ENCODE measurements at places on chromosomes 3 and 15. TPM values are rescaled to one million over a fixed set of nuclear protein-coding genes. Genes with fewer than 3 reads are reported as not detected.

GRCh38 chr3:75506603-75507002 lies 157.5 kb upstream of the FRG2C start:
- no peak for DNase-seq

DNA sequence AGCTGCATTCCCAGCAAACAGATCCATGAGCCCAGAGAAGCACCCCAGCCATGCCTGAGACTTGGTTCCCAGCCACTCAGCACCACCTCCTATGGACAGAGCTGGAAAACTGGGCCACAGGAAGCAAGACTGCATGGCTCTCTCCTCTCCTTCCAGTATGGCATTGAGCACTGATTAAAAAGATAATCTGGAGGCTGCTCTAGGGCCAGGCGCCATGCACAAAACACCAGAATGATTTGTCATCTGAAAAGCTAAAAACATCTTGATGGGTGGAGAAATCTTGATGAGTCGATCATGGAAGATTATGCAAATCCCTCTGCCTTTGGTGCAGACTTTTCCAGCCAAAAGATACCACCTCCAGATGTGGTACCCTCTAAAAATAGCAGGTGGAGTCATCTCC lies 62.7 kb upstream of the MRPS22 start:
- DNase-seq: no peak

CCK gene
- polyA plus RNA-seq: 0.24 TPM

GRCh38 chr3:161409069-161409468 lies 37.8 kb upstream of the SPTSSB start:
- no peak for DNase-seq

- no peak for DNase-seq
Observed at GRCh38 chr15:78076231-78077052, 1.1 kb downstream of the TBC1D2B start.

PIK3CB gene
- polyA plus RNA-seq: 10.9 TPM

DNA sequence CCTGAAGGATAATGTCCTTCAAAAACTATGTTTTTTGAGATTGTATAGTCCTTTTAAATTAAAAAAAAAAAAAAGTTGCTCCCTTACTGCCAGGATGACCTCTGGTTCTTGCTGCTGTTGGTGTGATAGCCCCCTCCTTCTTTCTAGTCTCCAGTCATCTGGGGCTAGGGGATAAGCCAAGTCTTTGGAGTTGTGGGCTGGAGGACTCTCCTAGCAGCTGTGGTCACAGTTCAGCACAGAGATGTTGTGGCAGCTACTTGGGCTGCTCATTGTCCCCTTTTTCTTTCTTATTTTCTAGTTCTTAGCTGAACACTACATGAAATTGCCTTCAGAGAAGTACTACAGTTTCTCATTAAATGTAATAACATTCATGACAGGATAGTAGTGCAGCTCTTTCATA lies 39.2 kb upstream of the APH1B start:
- no peak for DNase-seq

RTP4 gene
- 0.91 TPM for polyA plus RNA-seq

MESP2 gene
- polyA plus RNA-seq: 0.96 TPM

- DNase-seq: no peak
Observed at GRCh38 chr3:46701181-46701939, at the start of gene TMIE. Gene TMIE, plus strand, starts transcription at chr3:46701392. Its CDS starts 96 bp downstream, at chr3:46701488.

CELF6 gene
- polyA plus RNA-seq: 3.7 TPM

GRCh38 chr15:31365032-31365654 lies 38.5 kb downstream of the KLF13 start:
- no peak for DNase-seq

EEFSEC gene
- 21.1 TPM for polyA plus RNA-seq

HYAL1 gene
- polyA plus RNA-seq: 5.6 TPM

DNA sequence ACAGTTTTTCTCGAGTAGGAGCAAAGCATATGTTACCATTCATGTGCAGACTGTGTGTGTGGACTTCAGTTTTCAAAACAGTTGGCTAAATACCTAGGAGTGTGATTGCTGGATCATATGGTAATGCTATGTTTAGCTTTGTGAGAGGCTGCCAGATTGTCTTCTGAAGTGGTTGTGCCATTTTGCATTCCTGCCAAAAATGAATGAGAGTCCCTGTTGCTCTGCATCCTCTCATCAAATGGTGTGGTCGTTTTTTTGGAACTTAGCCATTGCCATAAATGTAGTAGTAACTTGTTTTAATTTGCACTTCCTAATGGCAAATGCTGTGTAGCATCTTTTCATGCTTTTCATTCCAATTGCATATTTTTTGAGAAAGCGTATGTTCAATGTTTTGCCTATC lies 77.2 kb upstream of the NDN start:
- DNase-seq: no peak

DNA sequence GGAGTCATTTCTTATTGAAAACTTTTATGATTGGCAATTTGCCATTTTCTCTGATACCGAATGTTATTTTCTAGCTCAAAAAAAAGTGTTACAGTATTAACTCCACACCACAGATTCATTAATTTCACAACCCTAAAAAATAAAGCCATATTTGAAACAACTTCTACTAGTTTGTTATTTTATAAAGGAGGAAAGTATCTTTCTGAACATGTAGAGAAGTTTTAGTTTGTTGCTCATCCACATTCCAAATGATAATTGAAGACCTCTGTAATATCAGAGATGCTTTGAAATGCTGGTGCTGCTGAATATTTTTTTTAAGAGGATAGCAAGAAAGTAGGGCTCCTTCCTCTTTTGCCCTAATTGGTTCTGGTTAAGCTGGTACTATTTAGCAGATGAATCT lies 1.9 kb downstream of the VGLL3 start:
- DNase-seq: no peak

DNA sequence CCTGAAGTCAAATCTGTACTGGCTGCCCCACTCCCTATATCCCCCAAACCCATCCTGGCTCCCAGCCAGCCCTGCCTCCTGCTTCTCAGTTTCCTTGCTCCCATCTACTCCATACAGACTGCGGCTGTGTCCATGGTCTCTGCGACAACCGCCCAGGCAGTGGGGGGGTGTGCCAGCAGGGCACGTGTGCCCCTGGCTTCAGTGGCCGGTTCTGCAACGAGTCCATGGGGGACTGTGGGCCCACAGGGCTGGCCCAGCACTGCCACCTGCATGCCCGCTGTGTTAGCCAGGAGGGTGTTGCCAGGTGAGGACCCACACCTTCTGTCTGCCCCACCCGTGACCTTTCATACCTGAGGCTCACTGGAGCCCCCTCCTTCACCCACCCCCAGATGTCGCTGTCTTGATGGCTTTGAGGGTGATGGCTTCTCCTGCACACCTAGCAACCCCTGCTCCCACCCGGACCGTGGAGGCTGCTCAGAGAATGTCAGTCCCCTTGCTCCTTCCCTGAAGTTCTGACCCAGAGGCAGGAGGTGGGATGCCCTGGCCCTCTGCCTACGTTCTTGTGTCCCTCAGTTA lies 14.7 kb downstream of the STAB1 start:
- DNase-seq: no peak

ZBTB20 gene
- polyA plus RNA-seq: 5.0 TPM

GTPBP8 gene
- polyA plus RNA-seq: 22.4 TPM

WDR72 gene
- 70.8 TPM for polyA plus RNA-seq

MAGEL2 gene
- 5.0 TPM for polyA plus RNA-seq

- no peak for DNase-seq
Observed at GRCh38 chr3:23455084-23455483, 252.0 kb downstream of the UBE2E2 start.

SLC22A14 gene
- 0.66 TPM for polyA plus RNA-seq

CCDC13 gene
- 2.7 TPM for polyA plus RNA-seq

DNA sequence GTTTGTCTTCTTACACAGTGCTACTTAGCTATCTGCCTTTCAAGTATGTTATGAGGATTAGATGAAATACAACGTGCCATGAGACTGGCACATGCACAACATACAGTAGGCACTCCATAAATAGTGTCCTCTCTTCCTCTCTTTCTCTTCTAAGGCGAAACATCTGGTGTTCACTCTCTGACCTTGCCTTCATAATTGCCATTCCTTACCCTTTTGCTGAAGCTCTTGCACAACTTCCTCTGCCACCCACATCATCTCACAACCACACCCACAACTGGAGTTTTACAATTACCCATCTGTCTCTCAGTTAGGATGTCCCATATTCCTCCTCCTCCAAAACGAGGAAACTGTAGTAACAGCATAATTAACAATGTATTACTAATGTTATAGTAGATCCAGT lies 26.4 kb upstream of the ACP3 start:
- no peak for DNase-seq

TXNRD3 gene
- polyA plus RNA-seq: 19.8 TPM

All from left renal pelvis (tissue), 4 donors.